ENCODE measurements at places on chromosomes 4 and X.

- peak; percentile 94 for DNase-seq
Observed at GRCh38 chr4:24778464-24779225, 16.7 kb upstream of the SOD3 start.

DNA sequence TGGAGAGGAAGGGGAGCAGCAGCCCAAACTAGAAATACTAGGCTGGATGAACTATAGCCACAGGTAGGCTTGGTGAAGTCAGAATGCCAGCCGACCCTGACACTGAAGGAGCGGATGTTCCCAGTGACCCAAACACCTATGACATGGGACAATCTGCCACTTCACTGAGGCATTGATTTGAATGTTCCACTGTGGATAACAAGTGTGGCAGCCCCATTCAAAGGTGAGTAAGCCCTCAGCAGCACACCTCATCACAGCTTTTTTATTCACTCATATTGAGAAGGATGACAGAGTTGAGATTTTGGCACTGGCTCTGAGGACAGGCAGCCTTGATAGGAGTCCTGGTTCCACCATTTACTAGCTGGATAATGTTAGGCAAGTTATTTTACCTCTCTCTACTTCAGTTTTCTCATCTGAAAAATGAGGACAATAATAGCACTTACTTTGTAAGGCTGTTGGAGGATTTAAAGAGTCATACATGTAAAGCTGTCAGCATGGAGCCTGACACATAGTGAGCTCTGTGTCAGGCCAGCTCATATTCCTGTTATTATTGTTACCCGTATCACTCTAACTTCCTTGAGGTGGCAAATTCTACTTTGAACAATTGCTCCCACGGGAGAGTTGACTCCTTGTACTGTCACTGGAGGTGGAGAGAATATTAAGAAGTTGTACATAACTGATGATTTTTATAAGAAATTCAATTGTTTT is 114.6 kb downstream of the RASL11B start:
- DNase-seq: no peak

- DNase-seq: no peak
Observed at GRCh38 chr4:169295822-169296221, 25.1 kb upstream of the SH3RF1 start.

- DNase-seq: no peak
Observed at GRCh38 chr4:100519205-100519604, 1.4 kb upstream of the EMCN start.

- no peak for DNase-seq
Observed at GRCh38 chrX:150663073-150663472, 30.1 kb upstream of the MTMR1 start.

- no peak for DNase-seq
Observed at GRCh38 chr4:25970226-25970675, 56.2 kb downstream of the SMIM20 start.

DNA sequence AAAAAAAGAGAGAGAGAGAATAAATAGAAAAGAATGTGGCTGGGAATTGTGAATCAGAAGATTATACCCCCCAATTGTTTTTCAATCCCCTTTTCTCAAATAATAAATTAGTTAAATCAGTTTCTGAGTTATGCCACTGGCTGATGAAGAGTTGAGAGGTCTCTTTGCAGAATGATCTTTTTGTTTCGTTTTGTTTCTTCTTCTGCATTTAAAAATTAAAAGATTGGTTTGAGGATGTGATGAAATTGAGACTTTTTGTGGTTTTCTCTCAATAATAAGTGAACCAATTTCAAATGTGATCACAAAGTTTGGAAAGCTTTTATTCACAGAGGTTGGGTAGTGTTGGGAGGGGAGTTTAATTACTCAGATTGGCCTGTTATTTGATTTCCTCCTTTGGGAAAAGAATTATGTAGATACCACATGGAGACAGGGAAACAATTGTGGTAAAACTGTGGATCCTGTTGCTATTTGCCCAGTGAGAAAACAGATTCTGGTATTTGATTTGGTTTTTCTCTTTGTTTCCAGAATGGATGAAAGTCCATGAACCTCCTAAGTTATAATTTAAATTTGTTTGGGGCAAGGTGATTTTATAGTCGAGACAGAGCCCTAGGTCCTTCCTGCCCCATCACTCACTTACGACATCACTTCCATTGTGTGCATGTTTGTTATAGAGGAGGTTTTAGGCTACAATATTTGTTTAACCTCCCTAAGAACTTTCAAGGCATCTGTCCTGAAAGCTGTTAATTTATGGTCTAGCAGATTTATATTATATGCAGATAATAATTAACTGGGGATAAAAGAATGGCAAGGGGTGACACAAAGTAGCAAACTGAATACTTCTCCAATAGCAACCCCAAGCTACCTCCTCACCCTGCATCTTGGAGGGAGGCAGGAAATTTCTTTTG is 92.0 kb upstream of the BMPR1B start:
- DNase-seq: no peak

DNA sequence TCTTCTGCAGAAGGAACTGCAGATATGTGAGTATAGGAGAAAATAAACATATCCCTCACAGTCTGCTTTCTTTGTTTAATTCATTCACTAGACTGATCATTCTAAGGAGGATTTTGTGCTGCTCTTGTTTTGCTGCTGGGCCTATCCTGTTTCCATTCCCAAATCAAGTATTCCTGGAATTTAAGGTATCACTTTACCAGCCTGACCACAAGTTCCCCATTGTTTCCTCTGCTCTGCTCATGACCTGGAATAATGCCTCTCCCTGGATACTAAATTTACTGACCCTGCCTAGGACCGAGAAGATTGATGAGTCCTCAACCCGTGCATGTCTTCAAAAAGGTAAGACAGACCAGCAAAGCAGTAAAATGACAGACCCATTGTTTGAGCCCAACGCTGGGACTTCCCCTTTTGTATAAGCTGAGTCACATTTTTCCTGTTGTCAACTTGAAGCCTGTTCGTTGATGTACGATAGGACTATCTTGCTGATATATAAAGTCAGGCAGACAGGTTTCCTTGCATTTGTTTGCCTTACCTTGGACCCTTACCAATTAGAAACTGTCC is 85.5 kb upstream of the TET2 start:
- no peak for DNase-seq

DNA sequence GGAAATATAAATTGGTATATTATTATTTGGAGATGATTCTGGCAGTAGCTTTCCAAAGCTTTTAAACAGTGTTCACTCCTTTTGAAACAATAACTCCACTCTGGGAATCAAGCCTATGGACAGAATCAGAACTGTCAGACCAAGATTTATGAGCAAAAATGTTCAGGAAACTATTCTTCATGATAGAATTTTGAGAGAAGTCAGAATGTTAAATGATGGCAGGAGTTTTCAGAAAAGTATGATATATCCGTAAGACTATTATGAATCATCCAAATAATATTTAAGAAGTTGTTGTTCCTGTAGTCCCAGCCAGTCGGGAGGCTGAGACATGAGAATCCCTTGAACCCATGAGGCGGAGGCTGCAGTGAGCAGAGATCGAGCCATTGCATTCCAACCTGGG is 50.5 kb upstream of the ADGRG2 start:
- DNase-seq: no peak

GRCh38 chr4:35106091-35106734 is 1138.1 kb downstream of the ARAP2 start:
- DNase-seq: no peak

GRCh38 chr4:98261405-98262291 is 464 bp downstream of the RAP1GDS1 start:
- DNase-seq: peak; percentile 13

Data from AG04450 (cell line).